Left cardiac atrium (tissue), 4 donors: ENCODE measurements at places on chromosomes 12 and 14. TPM values are rescaled to one million over a fixed set of nuclear protein-coding genes. Genes with fewer than 3 reads are reported as not detected.

GRCh38 chr12:124165695-124166094 lies 129.2 kb upstream of the RFLNA start:
- no peak for DNase-seq

GRCh38 chr14:105151838-105152793 lies 16.5 kb downstream of the JAG2 start:
- peak; percentile 32 for DNase-seq

Gene TRPV4
- 1.0 TPM for total RNA-seq

GRCh38 chr14:57970594-57970993 lies 104.7 kb upstream of the SLC35F4 start:
- no peak for DNase-seq
